ENCODE measurements at places on chromosomes 13 and 19. TPM values are rescaled to one million over a fixed set of nuclear protein-coding genes. Genes with fewer than 3 reads are reported as not detected.

Gene SLITRK5
- 20.3 TPM for total RNA-seq

Gene ZNF526
- 5.3 TPM for total RNA-seq

Gene PGLYRP2
- not detected for total RNA-seq

Gene RUBCNL
- total RNA-seq = 5.8 TPM

Gene KLHL26
- 8.3 TPM for total RNA-seq

Gene SRRM5
- not detected for total RNA-seq

Gene SLC25A42
- total RNA-seq = 12.5 TPM

Gene C1QTNF9B
- not detected for total RNA-seq

Gene TRPM4
- 7.2 TPM for total RNA-seq

Gene DACT3
- total RNA-seq = 24.0 TPM
